ENCODE measurements at places on chromosomes 2 and 18. TPM values are rescaled to one million over a fixed set of nuclear protein-coding genes. Genes with fewer than 3 reads are reported as not detected.

The KRTCAP3 gene
- total RNA-seq: 62.9 TPM

The POTEJ gene
- total RNA-seq: not detected

The THSD7B gene
- not detected for total RNA-seq

DNA sequence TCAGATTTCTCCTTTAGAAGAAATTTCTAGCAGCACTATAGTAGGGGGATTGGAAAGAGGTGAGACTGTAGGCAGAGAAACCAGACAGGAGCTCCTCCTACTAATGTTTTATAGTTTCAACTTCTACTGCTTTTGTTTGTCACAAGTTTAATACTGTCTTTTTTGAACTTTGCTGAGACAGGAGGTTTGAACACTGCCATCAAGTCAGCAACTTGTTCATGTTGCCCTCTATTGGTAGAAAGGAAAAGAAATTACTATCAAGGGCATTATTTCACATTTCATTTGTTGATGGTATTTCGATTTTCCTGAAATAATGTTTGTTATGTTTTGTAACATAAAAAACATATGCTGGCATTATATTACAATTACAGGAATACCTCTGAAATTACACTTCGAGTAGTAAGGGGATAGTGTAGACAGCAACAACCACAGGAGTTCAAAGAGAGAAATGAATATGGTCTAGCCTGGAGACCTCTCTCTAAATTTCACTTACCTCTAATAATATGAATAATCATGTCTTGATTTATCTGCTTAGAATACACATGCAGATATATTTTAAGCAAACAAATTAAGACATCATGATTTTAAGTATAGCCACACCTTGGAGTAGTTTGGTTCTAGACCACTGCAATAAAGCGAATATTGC is 12.4 kb upstream of the CCDC88A start:
- no peaks in the 10 kb centered on the region for H3K27me3 ChIP-seq
- H3K4me3 ChIP-seq: no peak overlapping the region
- no peaks in the 10 kb centered on the region for H3K36me3 ChIP-seq
- no peak overlapping the region for H3K27ac ChIP-seq
- peaks cover 8% of the 10 kb centered on the region for H3K4me1 ChIP-seq

- DNase-seq: no peak
- H3K36me3 ChIP-seq: peaks cover 44% of the 10 kb centered on the region
- no peak overlapping the region for H3K27ac ChIP-seq
- H3K4me3 ChIP-seq: no peak overlapping the region
These were observed 21.6 kb downstream of the CPSF3 start for GRCh38 chr2:9445089-9445488.

DNA sequence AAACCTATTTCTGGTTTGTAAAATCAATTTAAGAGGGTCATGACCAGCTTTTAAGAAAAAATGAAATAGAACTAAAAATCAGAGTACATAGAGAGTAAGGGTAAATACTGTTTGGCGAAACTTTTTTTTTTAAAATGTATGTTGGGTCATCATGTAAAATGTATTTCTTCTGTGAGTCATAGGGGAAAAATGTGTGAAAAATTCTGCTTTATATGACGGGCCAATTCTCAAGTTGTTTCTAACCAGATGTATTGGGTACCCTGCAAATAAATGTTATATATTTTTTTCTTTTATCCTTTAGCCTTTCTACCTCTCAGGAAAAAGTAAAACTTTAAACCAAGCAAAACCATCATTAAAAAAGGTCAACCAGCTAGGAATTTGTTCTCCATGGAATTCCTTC is 13.9 kb downstream of the AFTPH start:
- H3K4me3 ChIP-seq: no peak overlapping the region
- no peaks in the 10 kb centered on the region for H3K27me3 ChIP-seq
- no peaks in the 10 kb centered on the region for H3K36me3 ChIP-seq
- peaks cover 11% of the 10 kb centered on the region for H3K4me1 ChIP-seq
- no peak for DNase-seq

GRCh38 chr2:237156031-237156856 is 70.6 kb downstream of the COPS8 start:
- H3K4me1 ChIP-seq: no peaks in the 10 kb centered on the region
- no peaks in the 10 kb centered on the region for H3K27me3 ChIP-seq
- DNase-seq: no peak
- H3K4me3 ChIP-seq: no peak overlapping the region
- no peaks in the 10 kb centered on the region for H3K36me3 ChIP-seq

The CNPPD1 gene
- total RNA-seq: 37.1 TPM

DNA sequence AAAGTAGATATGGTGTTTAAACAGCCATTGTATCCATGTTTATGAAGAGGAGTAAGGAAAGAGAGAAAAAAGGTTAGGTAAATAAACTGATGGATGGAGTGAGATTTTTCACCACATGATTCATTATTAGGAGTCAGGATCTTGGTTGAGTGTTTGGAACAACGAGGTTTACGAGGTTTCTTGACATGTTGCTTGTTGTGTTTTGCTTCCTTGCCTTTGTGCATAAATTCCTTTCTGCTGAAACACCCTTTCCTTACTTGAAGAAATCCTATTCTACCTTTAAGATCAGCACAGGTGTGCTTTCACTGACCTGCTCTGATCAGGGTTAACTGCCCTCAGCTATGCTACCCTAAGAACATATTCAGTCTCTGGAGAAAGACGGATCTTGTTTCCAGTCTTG is 66.6 kb downstream of the EFEMP1 start:
- no peaks in the 10 kb centered on the region for H3K27me3 ChIP-seq
- peaks cover 46% of the 10 kb centered on the region for H3K4me1 ChIP-seq
- peak overlapping the region; percentile 71 for H3K27ac ChIP-seq
- H3K4me3 ChIP-seq: peak overlapping the region; percentile 7
- peak; percentile 97 for DNase-seq

The LTBP1 gene
- 10.3 TPM for total RNA-seq

GRCh38 chr18:24552218-24552617 is 91.8 kb downstream of the HRH4 start:
- H3K36me3 ChIP-seq: no peaks in the 10 kb centered on the region
- no peak overlapping the region for H3K27ac ChIP-seq
- H3K27me3 ChIP-seq: peaks cover 4% of the 10 kb centered on the region
- DNase-seq: no peak

The MPP4 gene
- not detected for total RNA-seq

DNA sequence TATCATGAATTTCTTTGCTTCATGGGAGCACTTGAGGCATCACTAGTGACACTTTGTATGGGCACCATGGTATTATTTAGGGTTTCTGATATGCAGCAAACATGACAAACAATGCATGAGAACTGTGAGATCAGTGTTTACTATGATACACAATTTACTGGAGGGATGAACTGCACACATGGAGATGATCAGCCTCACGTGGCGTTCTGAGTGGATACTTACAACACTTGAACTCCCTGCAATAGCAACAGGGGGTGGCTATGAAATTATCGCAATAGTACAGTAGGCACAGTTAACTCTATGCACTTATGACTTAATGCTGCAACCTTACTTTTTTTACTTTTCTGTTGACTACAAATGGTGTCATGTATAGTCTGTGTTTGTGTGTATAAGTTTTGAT is 18.5 kb upstream of the UGT1A8 start:
- no peak overlapping the region for H3K27ac ChIP-seq
- H3K4me3 ChIP-seq: no peak overlapping the region
- peaks cover 17% of the 10 kb centered on the region for H3K4me1 ChIP-seq

DNA sequence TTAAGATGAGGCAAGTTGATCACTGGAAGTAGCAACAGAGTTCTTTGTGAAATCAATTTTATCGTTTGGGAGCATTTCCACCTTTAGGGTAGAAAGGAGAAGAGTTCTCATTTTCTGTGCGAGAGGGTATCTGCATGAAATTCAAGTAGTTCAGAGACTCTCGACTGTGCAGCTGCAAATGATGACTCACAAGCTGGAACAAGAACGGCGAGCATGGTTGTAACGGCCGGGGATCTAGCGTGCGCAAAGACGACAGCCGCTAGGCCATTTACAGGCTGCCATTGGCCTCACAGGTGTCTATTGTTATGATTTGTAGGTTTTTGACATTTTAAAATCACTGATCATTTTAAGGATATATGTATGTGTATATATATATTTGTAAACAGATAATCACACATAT is 5.2 kb downstream of the KLHL29 start:
- no peak for DNase-seq
- H3K36me3 ChIP-seq: no peaks in the 10 kb centered on the region
- H3K4me1 ChIP-seq: 0 out of 2 replicates have a peak, but pooled peaks cover 11% of the 10 kb centered on the region
- H3K27ac ChIP-seq: no peak overlapping the region
- H3K4me3 ChIP-seq: no peak overlapping the region

- no peaks in the 10 kb centered on the region for H3K36me3 ChIP-seq
- peak; percentile 54 for DNase-seq
- H3K4me3 ChIP-seq: no peak overlapping the region
- H3K4me1 ChIP-seq: no peaks in the 10 kb centered on the region
- H3K27me3 ChIP-seq: no peaks in the 10 kb centered on the region
These were observed 148.1 kb upstream of the SIX3 start for GRCh38 chr2:44793322-44793870.

DNA sequence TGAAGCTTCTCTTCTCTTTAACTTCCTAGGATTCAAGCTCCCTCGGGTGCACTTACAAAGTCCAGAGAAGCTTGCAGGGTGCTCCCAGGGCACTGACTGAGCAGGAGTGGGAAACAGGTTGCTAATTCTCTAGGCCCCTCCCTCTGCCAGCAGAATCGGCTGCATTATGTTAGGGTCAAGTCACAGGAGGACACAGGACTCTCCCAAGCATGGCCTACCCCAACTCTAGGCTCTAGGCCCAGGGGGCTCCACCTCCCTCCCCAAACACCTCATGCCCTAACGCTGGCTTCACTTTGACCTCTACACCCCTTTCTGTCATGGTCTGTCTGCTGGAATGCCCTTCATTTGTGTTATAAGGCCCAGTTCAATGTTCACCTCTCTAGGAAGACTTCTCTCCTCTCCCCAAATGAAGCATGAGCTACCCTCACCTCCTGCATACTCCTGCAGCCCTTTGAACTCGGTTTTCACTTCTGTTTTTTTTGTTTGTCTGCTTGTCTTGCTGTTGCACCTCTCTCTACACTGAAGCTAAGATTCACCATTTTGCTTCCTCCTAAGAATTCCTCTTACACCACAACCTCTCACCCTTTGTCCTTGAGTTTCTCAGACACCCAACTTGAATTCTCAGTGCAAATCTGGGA is 521.8 kb upstream of the ID2 start:
- no peak for DNase-seq
- H3K27me3 ChIP-seq: peaks cover 64% of the 10 kb centered on the region
- no peaks in the 10 kb centered on the region for H3K4me1 ChIP-seq
- H3K36me3 ChIP-seq: no peaks in the 10 kb centered on the region

The MALL gene
- 32.4 TPM for total RNA-seq

The SLC40A1 gene
- total RNA-seq: 8.0 TPM

The CPLX4 gene
- not detected for total RNA-seq

- H3K4me3 ChIP-seq: no peak overlapping the region
- no peak for DNase-seq
- H3K27me3 ChIP-seq: peaks cover 92% of the 10 kb centered on the region
- H3K27ac ChIP-seq: no peak overlapping the region
- no peaks in the 10 kb centered on the region for H3K36me3 ChIP-seq
These were observed 205.8 kb downstream of the NDUFA10 start for GRCh38 chr2:239819091-239819973.

DNA sequence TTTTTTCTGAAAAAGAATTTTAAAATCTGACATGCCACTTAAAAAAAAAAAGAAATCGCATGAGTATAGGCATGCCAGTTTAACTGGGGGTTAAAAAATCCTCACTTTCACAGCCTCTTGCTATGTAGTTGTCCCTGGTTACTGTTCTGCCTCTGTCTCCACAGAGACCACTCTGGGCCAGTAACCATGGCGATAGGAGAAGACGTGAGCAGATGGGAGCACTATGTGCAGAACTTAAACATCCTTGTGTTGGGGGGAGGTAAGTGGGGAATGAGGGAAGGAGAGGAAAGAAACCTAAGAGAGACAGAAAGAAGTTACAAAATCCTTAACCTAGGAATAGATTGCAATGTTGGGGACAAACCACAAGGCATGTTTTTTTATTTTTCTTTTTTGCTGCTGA is 75.9 kb upstream of the CYRIA start:
- H3K27ac ChIP-seq: no peak overlapping the region
- peaks cover 16% of the 10 kb centered on the region for H3K4me1 ChIP-seq
- H3K27me3 ChIP-seq: no peaks in the 10 kb centered on the region

DNA sequence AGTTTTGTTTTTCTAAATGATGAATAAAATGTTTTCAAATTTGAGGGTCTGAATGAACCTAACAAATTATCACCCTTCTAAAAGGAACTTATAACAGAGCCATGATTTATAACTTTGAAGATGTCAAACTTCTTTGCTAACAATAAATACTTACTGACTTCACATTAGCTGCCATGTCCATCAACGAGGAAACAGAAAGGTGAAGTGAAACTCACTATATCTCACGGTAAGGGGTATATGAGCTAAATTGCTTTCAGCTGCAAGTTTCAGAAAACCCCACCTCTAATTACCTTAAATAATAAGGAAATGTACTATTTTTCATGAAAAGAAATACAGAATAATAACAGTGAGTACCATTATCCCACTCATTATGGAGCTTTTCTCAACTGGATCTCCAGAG is 350.8 kb upstream of the NT5C1B start:
- no peak overlapping the region for H3K27ac ChIP-seq
- H3K4me1 ChIP-seq: no peaks in the 10 kb centered on the region
- H3K36me3 ChIP-seq: no peaks in the 10 kb centered on the region
- H3K4me3 ChIP-seq: no peak overlapping the region
- no peaks in the 10 kb centered on the region for H3K27me3 ChIP-seq
- no peak for DNase-seq

DNA sequence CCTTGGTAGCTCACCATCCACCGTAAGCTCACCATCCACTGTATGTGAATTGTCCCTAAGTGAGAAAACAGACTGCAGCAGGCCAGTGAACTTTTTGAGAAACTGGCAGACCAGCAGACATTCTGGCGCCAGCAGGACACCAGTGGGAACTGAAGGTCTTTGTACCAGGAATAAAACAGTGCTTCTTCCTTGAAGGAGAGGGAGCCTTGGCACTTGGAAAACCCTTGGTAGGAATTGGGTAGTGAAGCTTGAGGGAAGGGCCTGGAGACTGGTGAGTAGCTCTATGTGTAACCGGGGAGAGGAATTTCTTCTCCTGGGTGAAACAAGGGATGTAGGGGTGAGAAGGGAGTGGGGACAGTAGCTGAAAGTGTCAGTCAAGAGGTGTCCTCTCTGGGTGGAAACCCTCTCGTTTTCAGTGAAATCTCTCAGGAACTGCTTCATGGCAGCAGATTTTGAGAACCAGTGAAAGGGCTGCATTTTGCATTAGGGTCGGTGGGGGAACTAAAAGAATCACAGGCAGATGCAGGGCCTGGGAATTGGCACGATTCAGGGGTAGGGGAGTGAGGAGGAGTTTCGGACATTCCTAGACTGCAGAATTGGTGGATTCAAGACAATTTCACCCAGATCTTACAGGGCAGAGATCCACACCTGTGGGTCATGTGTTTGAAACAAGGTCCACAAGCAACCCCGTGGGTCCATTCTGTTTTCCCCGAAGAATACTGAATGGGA is 131.5 kb upstream of the DLX2 start:
- no peak overlapping the region for H3K27ac ChIP-seq
- H3K4me3 ChIP-seq: no peak overlapping the region
- no peaks in the 10 kb centered on the region for H3K27me3 ChIP-seq
- H3K4me1 ChIP-seq: peaks cover 38% of the 10 kb centered on the region
- no peaks in the 10 kb centered on the region for H3K36me3 ChIP-seq

DNA sequence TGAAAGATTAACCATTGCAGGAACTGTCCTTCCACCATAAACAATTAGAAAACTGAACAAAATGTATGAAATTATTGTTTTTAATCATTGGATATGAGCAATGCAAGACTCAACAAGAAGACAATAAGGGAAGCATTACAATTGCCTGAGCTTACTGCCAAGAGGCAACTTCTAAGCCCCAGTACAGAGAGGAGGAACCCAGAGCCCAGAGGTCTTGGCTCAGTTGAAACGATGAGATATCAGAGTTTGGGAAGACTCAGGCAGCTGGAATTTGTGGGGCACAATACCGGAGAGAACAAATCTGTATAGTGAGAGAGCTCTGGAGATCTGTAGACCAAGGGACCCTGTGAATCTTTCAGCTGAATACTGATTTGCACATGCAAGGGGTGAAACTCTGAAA is 80.6 kb upstream of the ZFP36L2 start:
- no peak for DNase-seq
- no peaks in the 10 kb centered on the region for H3K36me3 ChIP-seq
- H3K4me1 ChIP-seq: peaks cover 37% of the 10 kb centered on the region
- no peak overlapping the region for H3K4me3 ChIP-seq

Measured in PC-9 (cell line).